Endothelial cell of umbilical vein (primary cell): ENCODE measurements at places on chromosomes 7 and 10. TPM values are rescaled to one million over a fixed set of nuclear protein-coding genes. Genes with fewer than 3 reads are reported as not detected.

DNA sequence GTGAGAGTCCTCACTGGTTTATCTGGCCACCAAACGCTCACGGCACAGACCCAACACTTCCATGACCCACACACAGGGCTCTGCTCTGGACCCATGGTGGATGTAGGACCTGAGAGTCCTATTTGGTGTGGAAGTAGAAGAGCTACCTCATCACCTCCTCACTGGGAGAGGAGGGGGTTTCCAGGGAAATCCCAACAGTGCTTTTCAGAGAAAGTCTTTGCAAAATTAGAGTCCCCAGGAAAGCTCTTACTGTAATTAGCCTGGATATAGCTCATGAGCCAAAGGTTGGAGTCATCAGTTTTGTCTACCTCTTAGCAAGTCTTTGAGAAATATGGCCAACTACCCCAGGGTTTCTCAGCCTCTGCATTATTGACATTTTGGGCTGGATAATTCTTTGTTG is 34.7 kb upstream of the TARP start:
- no peak for DNase-seq

DNA sequence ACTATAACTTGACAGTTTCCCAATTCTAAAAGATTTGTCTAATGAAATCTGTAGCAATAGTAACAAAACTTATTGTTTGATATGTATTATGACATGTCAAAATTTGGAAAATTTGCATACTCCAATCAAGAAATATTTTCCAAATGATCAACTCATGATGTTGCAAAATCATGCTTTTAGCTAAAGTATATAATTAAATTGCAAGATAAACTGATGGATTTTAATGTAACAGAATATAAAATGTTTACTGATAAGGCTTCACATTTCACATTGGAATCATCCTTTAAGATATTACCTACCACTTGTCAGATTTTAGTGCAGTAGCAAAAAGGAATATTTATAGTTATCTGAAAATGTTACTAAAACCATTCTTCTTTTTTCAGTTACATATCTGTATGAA is 421.9 kb upstream of the SEMA3D start:
- DNase-seq, result no peak

DNA sequence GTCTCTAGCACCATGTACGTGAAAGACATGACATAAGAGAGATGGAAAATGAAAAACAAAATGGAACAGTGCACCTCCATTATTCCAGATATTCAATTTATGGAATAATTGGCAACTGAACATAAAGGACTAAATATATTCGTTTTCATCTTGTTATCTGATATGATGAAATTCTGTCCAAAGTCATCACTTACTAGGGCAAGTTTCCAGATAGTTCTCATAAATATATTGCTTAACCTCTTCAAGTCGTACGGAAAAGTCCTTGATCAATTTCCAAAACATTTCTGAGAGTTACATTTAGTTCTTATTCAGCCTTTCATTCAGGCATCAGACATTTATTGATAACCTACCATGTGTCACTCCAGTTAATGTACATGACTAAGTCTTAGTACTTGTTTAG is 185.2 kb downstream of the HGF start:
- DNase-seq, result no peak

GRCh38 chr7:23012908-23013714 is 819 bp downstream of the HYCC1 start:
- DNase-seq, result peak; percentile 54

ENKUR gene
- total RNA-seq, result 0.30 and 0.35 TPM in 2 replicates

GIMAP2 gene
- total RNA-seq, result 26.2 and 27.9 TPM in 2 replicates

LIPF gene
- not detected in 2 replicates for total RNA-seq

ODAD2 gene
- total RNA-seq, result 4.4 and 7.8 TPM in 2 replicates
